ENCODE measurements at places on chromosomes 6 and 20.

DNA sequence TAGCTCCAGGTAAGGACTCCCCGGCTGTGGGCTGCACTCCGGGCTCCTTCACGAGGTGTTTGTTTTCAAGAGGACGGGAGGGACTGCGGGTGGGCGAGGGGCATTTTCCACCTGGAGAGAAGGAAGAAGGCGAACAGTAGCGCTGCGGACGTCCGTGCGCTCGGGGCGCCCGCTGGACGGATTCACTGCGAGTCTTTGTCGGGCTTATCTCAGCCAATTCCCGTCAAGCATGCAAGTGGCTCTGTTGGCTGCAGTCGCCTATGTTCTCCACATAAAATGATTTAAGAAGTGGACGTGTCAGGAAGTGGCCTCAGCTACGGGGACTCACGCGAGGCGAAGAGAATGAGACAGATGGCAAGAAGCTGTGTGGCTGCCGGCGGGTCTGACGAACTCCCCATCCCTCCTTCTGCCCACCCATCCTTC, 332 bp downstream of the GRIK2 start:
- DNase-seq, result no peak

- DNase-seq, result no peak
These were observed 3.8 kb downstream of the ADRM1 start for GRCh38 chr20:62306414-62307187.

DNA sequence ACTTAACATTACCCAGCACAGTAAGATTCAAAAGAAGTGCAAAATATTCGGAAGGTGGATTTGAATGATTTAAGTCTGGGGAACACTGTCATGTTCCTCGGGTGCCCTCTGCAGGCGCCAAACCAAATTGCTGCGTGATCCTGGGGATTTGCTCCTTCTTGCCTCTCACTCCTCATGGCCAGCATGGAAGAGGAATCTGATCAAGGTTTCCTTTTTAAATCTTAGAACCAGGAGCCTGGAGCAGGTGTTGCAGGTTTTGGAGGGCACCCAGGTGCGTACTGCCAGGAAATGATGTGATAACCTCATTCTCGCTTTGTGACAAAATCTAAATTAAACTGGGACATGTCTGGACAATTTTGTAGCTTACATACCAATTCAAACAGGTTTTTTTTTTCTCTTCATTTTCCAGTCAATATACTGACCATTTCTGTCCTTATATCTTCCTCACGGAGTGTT, 8.1 kb upstream of the PFDN4 start:
- DNase-seq, result peak; percentile 21

DNA sequence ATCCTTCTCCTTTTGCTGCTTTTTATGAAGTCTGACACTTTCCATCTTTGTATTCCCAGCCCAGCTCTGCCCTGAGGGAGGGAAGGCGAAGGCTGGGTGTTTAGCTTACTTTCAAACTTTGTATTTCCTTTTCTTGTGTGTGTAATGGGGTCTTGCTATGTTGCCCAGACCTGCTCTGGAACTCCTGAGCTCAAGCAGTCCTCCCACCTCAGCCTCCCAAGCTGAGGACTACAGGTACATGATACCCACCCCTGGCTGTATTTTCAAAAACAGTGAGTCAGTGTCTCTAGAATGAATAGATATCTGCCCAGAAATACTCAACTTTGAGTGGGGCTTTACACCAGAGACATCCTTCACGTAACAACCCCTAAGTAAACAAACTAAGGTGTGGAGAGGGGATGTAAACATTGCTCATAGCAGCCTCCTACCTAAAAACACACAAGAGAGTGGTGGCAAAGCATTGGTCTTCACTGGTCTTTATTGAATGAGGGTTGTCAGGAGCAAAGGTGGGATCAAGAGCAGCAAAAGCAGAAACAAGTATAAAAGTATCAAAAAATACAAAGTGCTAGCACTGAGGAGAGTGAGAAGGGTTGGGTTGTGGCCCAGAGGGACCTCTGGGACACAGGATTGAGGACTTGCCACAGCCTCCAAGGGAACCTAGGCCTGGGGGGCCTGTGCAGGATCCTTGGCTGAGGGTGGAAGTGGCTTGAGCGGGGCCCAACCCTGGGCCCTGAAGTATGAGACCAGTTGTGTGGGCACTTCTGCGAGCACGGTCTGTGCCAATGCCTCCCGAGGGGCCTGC, 10.2 kb downstream of the SPAG4 start:
- no peak for DNase-seq

DNA sequence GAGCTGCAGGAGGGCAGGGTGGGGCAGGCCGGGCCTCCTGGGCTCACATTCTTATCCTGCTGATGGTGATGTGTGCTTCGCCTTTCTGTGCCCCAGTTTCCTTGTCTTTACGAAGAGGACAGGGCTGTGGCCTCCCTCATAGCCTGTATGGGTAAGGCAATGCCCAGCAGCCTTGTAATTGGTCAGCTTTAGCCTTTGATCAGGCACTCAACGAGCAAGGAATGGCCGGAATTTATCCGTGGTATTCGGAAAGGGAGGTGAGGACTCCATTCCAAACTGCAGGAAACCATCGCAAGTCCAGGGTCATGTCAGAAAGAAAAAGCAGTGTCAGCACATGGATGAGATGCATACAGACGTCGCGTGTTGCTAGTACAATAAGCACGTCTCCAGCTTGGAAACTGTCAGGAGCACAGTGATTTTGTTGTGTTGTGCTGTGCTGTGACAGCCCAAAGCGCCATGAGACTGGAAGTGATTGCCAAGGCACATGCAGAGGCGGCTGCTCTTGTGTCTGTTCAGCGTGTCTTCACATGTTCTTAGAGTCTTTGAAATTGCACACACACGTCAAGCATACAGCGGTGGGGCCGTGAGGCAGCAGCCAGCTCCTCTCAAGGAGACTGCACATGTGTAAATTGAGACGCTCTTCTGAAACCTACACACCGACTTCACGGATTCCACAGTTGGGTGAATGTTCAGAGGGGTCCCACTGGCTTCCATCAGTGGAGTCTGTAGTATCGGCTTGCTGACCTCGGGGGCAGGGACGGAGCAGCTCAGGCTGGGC, 6.2 kb downstream of the SS18L1 start:
- no peak for DNase-seq

DNA sequence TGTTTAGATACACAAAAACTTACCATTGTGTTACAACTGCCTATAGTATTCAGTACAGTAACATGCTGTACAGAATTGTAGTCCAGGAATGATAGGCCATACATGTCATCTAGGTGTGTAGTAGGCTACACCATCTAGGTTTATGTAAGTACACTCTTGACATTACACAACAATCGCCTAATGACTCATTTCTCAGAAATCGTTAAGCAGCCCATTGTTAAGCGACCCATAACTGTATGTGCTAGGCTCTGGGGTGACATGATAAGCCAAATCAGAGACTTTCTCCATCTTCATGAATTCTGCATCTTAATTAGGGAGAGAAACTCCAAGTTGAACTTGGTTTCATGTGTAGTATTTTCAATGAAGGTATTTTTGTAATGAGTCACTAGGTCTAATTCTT, 17.2 kb downstream of the STK35 start:
- DNase-seq, result no peak

DNA sequence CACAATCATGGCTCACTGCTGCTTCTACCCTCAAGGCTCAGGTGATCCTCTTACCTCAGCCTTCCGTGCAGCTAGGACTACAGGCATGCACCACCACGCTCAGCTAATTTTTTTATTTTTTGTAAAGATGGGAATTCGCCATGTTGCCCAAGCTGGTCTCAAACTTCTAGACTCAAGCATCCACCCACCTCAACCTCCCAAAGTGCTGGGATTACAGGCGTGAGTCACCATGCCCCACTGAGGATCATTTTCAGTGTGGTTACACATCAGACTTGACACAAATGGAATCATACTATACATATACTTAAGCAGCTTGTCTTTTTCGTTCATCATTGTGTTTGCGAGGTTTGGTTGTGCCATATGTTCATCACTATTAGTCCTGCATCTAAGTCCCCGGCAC, 26.6 kb downstream of the ZC3H12D start:
- no peak for DNase-seq

DNA sequence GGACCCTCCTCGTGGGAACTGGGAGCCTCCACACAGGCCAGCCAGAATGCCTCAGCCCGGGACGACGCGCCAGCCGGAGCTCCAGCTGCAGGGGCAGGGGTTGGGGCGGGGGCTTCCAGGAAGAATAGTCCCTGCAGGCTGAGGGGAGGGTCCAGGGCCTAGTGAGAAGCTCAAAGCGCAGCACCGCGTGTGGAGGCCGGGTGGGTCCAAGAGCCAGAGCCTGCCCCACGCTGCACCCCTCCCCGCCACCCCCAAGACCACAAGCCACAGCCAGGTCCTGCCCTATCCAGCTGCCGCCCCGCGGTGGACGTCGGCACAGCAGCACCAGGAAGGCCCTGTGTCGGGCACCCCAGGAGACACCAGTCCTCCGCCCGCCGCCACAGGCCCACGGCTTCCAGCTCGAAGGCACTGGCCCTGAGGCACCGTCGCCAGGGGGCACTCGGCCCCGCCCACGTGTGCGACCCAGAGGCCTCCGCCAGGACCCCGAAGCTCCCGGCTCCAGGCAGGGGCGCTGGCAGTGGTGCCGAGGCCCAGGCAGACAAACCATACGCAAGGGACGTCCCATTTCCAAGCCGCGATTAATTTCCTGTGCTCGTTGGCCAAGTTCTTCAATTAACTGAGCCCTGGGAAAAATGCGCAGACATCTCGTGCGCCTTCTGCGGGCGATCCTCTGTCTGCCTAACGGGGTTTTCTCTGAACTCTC, 19.5 kb downstream of the KCNQ2 start:
- no peak for DNase-seq

DNA sequence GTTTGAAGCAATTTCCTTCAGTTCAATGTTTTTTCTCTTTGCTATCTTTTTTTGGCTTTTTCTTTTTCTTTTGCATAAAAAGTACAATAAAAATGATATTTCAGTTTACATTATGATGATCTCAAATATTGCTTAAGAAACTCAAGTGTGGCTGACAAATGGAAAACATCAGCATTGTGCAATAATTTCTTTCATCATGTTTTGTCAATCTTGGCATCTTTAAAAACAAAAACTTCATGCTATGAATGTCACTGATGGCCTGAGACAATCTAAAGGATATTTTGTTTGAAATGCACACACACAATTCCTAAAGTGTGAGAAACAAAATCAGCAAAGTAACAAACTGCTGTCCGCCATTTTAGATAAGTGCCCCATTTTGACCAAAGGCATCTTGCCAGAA, 13.9 kb upstream of the MTCL3 start:
- DNase-seq, result no peak

- DNase-seq, result no peak
These were observed 68.1 kb downstream of the ADGB start for GRCh38 chr6:146666909-146667308.

DNA sequence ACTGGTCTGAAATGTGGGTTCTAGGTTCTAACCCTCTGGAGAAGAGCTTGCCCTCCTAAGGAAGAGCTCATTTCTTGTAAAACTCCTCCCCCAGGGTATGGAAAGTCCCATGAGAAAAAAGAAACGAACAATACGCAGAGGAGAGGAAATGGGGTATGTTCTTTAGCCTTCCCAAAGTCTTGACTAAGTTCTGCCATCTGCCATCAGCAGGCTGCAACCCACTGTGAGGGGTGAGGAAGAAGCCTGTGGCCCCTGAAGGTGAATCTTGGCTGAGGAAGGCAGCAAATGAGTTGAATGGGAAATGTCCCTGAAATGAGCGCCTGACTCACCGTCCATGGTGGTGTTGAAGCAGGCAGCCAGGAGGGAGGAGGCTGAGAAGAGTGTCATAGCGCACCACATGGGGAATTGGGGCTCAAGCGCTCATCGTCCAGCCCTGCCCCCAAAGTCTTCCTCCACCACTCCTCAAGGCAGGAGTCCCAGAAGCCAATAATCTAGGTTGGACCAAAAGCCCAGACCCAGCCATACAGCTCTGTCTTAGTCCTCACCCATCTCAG, 10.4 kb upstream of the MATN4 start:
- DNase-seq, result no peak

- no peak for DNase-seq
These were observed 1.4 kb downstream of the STK38 start for GRCh38 chr6:36545767-36546307.

- DNase-seq, result no peak
These were observed 29.0 kb downstream of the MAS1 start for GRCh38 chr6:159919800-159920199.

GRCh38 chr6:21208796-21209186, 384.8 kb upstream of the SOX4 start:
- no peak for DNase-seq

GRCh38 chr20:42656130-42656529, 533.6 kb downstream of the PTPRT start:
- DNase-seq, result no peak

GRCh38 chr6:133834472-133835170, 54.3 kb upstream of the TCF21 start:
- no peak for DNase-seq

DNA sequence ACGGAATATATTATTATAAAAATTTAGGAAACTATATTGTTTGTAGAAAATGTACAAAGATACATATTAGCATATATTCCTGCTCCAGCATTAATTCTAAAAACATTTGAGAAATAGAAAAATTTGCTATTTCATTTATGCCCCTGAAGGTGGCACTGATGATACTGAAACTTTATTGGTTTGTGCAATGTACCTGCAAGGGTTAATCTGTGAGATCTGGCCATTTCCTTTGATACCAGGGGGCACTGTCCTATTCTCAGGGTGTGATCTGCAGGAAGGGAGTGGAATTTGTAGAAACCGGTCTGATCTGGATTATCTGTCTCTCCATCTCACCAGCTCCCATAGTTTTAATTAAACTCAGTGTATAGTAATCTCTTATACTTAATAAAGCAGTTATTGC, 625.1 kb upstream of the IMPG1 start:
- DNase-seq, result no peak

GRCh38 chr6:76035713-76036112, 36.7 kb downstream of the IMPG1 start:
- DNase-seq, result no peak

GRCh38 chr6:115863211-115863610, 197.5 kb downstream of the FRK start:
- no peak for DNase-seq

DNA sequence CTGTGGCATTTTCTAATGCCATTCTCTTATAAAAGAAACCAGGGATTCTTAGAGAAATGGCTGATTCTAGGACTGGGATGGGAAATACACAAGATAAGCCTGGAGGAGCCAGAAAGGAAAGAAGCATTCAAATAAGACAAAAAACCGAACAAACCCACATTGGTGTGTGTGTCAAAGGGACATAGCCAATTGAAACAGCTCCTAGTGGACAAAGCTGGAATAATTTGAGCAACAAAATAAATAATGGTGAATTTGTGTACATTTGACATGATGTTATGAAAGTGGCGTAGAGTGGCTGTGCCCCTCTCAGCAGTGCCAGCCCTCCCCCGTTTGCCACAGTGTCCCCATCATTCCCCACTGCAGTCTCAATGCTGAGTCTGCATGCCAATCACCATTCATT, 55.5 kb downstream of the B3GAT2 start:
- no peak for DNase-seq

- no peak for DNase-seq
These were observed 158.4 kb downstream of the ZDHHC14 start for GRCh38 chr6:157539421-157539822.

GRCh38 chr20:33770005-33770404, 38.2 kb downstream of the ZNF341 start:
- DNase-seq, result no peak

GRCh38 chr6:46128476-46128875, 1.3 kb upstream of the ENPP4 start:
- no peak for DNase-seq

- no peak for DNase-seq
These were observed 485.8 kb upstream of the SOX4 start for GRCh38 chr6:21107796-21108195.

- no peak for DNase-seq
These were observed 55.5 kb downstream of the TPBG start for GRCh38 chr6:82419132-82419581.

Data from C1 segment of cervical spinal cord (tissue), 14 donors.